ENCODE measurements at places on chromosomes 12 and 14.
A peak's percentile ranks its signal among the peaks of the same experiment; 100 is the strongest.

DNA sequence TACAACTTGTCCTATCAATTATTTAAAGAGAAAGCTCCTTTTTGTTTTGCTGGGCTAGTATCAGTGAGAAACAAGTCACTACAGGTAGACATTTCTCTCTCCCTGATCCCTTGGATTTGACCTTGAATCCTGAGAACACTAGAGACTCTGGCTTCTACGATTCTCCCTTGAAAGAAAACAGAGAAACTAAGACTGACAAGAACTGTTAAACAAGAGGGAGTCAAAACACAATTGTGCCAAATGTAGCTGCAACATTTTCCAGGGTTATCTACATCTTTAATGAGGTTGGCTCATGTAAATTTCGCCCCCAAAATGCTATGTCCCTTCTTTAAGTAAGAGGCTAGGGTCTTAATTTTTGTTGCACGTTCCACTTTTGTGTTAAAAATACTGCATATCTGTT lies 62.4 kb downstream of the SLC38A1 start:
- DNase-seq, result no peak

- DNase-seq, result no peak
Observed at GRCh38 chr14:63468294-63468693, 74.9 kb downstream of the PPP2R5E start.

DNA sequence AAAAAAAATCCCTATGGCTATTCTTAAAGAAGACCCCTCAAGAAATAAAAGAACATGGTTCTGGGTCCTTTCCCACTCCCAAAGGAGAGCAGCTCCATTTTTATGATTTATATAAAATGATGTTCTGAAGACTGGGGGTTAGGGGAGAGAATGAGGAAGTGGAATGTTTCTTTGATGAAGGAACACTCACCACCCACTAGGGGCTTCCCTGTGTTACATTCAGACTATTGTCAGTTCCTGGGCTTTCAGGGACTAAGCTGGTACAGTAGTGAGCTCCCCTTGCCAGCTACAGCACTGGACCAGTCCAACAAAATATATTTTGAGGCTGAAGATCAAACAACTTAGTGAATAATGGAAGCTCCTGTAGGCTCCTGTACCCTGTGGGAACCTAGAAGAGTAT lies 98.9 kb downstream of the HMGA2 start:
- no peak for DNase-seq

GRCh38 chr14:95515080-95515489 lies 1.4 kb downstream of the SYNE3 start:
- DNase-seq, result peak; percentile 80

DNA sequence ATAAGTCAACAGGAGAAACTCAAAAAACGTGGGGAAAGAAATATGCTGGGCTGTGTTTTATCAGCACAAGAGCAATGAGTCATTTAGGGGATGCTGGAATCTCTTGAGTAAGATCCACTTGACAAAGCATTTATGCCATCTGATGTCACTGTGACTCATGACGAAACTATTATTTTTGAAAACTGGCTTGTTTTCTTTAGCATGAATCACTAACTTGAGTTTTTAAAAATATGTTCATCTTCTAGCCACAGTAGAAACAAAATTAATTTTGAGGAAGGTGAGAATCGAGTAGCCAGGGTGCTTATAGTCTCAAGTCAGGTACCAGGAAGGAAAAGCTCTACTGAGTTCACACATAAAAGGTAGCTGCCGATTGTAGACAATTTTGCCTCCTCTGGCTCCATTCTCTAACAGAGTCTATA lies 456.2 kb upstream of the MGAT4C start:
- DNase-seq, result peak; percentile 98

DNA sequence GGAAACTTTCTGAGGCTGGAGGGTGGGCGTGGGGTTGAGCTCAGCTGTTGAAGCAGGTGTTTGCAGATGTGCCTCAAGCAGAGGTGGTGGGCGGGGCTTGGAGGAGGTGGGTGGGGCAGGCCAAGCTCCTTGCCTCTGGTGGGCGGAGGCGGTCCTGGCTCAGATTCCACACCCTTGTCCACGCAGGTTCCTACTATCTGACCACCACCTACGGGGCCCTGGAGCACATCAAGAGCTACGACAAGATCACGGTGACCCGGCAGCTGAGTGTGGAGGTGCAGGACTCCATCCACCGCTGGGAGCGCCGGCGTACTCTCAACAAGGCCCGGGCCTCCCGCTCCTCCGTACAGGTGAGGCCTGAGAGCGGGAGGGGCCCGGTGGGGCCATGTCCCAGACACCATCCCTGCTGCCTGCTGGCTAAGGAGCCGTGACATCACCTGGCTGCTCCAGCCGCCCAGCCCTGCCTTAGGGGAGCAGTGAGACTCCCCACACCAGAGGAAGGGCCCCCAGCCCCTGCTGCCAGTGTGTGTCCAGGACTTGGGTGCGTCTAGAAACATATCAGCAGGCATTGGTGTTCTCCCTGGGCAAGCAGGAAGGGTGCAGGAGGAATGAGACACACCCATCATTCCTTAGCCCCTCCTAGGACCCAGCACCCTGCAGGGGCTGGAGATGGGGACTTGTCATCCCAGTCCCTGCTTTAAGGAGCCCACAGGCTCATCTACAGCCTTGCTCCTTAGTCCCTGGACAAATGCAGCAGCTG lies 63.4 kb downstream of the LGMN start:
- no peak for DNase-seq

DNA sequence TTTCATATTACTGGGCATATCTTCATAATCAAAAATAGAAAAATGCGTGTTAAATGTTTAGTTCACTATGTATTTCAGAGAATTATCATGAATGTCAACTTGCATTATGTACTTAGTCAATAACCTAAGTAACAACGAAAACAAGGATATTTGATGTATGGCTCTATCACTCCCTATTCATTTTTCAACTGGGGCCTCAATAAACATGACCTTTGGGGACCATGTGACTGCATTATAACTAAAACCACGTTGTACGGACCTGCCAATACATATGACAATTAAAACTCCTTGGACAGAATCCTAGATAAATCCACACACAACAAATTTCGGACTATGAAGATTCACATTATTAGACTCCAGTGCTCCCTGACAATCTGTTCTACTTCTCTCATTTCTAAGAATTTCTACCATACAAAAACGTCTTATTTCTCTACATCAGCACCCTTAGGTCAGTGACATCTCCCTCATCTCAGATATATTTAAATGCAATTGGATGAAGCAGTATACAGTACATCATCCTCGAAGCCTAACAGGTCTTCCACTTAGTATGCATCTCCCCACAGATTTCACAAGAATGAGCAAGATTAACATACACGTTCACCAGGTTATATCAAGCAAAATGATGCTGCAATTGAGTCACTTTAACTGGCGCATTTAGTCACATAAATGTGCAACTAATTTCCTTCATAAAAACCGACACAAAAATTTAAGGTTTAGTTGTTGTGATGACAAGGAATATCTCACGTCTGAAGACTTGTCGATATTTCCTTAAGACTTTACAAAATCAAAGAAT lies 1.5 kb downstream of the UBE2N start:
- peak; percentile 20 for DNase-seq

- DNase-seq, result no peak
Observed at GRCh38 chr14:95445676-95446075, 70.8 kb downstream of the SYNE3 start.

DNA sequence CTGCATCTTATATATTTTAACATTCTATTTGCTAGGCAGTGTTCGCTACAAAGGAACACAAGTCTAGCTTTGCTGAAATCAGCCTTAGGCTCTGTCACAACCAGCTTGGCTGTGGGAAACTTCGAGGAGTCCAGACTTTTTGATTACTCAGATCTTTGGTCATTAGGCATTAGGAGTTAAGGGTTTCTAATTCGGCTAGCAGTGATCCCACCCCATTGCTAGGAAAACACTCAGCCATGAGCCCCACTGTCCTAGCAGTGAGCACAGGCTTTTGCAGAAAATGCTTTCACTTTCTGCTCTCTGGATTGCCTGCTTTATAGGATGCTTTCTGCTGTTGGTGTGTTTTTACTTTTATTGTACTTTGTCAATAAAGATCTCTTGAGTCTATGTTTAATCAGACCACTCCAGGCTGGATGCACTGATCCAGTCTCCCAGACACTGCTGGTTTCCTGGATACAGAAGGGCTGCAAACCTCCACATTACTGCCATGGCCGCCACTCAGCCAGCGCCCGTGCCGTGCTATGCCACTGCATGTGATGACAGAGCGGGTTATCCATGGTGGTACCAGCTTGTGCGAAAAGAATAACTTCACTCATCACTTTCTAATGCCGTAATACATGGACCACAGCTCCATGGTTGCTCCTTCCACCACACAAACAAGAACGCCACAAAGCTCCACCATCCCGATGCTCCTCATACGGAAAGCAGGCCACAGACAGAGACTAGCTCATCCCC lies 41.0 kb upstream of the PYGL start:
- DNase-seq, result no peak
